CD4-positive, alpha-beta memory T cell (primary cell): ENCODE measurements at places on chromosomes 7 and 10.
A peak's percentile ranks its signal among the peaks of the same experiment; 100 is the strongest.

- DNase-seq = no peak
Observed at GRCh38 chr10:77231884-77232610, 405.6 kb downstream of the KCNMA1 start.

- no peak for DNase-seq
Observed at GRCh38 chr7:98286093-98286539, 4.6 kb downstream of the BRI3 start.

GRCh38 chr7:33399528-33400213, 270.3 kb downstream of the BBS9 start:
- no peak for DNase-seq

DNA sequence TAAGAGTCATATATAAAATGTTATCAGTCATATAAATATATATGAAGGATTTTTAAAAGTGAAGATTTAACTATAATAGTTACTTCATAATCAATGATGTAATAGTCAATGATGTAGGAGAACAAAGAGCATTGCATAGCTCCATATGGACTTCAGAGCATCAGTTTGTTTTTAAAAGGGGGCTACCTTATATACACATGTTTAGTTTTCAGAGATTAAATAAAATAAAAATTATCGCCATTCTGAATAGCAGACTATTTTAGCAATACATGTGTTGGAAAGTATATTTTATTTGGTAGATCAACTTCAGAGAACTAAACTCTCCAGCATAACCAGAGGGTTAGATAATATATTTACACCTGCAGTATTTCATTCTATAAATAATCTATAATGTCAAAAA, 29.1 kb upstream of the EPC1 start:
- no peak for DNase-seq

DNA sequence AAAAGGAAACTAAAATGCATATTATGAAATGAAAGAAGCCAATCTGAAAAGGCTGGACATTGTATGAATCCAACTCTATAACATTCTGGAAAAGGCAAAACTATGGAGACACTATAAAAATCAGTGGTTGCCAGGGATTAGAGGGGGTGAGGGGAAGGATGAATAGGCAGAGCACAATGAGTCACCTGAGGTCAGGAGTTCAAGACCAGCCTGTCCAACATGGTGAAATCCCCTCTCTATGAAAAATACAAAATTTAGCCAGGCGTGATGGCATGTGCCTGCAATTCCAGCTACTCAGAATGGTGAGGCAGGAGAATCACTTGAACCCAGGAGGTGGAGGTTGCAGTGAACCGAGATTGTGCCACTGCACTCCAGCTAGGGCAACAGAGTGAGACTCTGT, 324.8 kb upstream of the PHYHIPL start:
- no peak for DNase-seq

DNA sequence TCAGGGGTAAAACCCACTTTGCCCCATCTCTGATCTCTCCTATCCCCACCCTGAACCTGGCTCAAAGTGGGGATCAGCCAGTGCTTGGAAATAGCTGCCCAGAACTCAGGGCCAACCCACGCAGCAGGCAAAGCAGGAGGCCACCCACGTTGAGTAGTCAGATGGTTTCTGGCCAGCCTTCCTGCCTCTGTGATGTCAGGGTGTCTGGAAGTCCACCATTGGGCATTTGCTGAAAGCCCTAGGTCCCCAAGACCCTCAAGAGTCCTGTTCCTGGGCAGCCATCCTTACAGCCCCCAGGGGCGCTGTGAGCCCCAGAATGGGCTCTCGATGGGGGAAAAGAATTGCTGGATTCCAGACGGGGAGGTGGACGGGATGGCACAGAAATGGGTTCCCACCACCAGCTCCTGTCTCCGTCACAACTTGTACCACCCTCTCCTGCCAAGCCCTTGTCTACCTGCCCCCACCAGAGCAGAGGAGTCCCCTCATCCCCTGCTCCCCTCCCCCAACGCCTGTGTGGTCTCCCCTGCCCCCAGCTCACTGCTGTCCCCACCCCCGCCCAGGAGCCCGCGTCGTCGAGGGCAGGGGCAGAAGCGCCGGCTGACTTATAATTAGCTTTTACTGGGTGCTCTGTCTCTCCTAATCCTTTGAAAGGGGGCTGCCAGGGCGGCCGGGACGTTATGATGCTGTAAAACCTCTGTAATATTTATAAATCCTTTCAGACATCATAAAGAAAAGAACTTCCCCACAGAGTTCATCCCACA, 3.9 kb downstream of the MYL10 start:
- DNase-seq = no peak

GRCh38 chr10:6995341-6995740, 415.3 kb upstream of the PRKCQ start:
- DNase-seq = no peak

- DNase-seq = no peak
Observed at GRCh38 chr7:111091593-111092358, 849 bp downstream of the LRRN3 start.

DNA sequence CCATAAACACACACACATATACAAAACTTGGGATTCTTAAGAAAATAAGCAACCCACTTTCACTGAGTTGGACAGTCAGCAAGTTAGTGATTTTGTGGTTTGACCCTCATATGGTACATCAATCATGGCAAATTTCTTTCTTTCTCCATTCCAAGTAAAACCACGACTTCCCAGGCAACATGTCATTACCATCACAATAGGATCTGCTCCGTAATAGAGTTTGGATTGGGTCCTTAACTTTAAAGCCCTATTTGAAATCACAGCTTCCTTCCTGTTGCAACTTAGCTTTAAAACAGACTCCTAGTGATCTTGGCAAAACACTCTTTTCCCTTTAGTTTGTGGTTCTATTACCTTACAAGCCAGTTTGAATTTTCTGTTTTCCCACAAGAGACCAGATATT, 483.6 kb downstream of the INHBA start:
- no peak for DNase-seq

GRCh38 chr10:27297844-27298521, 57.4 kb upstream of the ACBD5 start:
- DNase-seq = no peak

- DNase-seq = no peak
Observed at GRCh38 chr7:47497367-47498096, 84.4 kb downstream of the TNS3 start.

GRCh38 chr7:50347693-50348092, 43.2 kb downstream of the IKZF1 start:
- DNase-seq = peak; percentile 59

GRCh38 chr7:1274121-1274875, 41.6 kb downstream of the UNCX start:
- no peak for DNase-seq

GRCh38 chr7:90777465-90777864, 181.3 kb downstream of the CDK14 start:
- no peak for DNase-seq

DNA sequence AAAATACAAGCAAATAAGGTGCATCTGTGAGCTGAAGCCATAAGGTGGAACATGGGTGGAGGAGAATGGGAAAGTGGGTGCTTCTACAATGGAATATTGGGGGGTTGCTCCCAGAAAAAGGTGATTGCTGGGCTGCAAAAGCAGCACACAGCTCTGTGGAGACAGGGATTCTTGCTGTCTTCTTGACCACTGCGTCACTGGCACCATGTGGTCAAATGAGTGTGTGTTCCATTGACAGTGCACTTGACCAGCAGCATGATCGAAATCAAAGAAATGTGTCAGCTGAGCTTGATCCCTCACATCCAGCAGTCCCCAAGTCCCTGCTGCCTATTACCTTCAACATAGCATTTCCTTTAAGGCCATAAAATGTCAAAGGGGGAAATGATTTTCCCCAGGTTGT, 56.2 kb downstream of the GPR26 start:
- DNase-seq = no peak

DNA sequence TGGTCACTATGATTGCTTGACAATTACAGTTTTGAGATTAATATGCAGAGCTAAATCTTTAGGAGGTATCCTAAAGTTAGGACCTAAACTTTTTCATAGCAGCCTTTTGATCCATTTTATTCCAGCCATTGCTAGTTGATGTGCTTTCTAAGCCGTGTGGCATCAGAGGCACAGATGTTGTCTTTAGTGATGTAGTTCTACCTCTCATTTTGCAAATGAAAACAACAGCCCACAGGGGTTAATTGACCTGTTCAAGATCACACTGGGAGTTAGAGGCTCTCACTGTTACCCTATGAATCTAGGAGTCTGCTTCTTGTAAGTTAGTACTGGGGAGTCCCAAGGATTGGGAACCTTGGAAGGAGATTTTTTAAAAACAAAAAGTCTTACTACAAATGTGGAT, 10.6 kb downstream of the AUTS2 start:
- DNase-seq = no peak

GRCh38 chr7:151762583-151763245, 114.2 kb downstream of the PRKAG2 start:
- DNase-seq = no peak

GRCh38 chr7:4880218-4880617, 3.3 kb downstream of the RADIL start:
- DNase-seq = no peak

GRCh38 chr7:151070574-151070960, 10.0 kb downstream of the FASTK start:
- no peak for DNase-seq

DNA sequence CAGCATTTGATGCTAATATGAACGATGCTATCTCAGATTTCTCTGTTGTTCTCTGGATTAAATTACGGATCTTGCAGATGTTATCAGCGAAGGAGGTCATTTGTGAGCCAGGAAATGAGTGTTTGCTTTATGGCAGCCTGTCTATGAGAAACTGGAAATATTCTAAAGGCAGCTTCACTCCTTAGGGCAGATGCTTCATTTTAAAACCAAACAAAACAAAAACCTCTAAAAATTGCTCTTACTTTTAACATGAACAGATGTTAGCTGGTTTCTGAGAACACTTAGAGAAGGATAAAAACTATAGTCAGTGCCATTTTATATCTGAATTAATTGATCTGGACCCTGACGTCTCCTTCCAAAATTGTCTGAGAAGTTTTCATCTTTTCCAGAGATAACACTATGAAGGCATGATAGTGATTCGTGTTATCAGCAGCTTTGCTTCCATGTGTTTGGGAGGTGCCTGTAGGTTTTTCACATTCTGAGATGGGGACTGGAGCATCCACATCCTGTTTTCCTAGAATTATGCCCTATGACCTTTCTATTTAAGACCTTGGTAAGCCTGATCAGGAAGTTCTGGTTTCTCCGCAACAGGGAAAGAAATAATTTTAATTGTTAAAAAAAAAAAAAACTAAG, 53.1 kb downstream of the CPED1 start:
- no peak for DNase-seq

DNA sequence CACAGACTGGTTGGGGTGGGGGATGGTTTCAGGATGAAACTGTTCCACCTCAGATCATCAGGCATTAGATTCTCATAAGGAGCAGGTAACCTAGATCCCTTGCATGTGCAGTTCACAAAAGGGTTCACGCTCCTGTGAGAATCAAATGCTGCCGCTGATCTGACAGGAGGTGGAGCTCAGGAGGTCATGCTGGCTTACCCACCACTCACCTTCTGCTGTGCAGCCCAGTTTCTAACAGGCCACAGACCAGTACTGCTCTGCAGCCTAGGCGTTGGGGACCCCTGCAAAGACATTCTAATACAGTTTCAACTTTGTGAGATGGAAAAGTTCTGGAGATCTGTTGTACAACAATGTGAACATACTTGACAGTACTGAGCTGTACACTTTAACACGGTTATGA, 39.9 kb downstream of the STRA8 start:
- no peak for DNase-seq

GRCh38 chr10:86299562-86299961, 67.0 kb downstream of the GRID1 start:
- no peak for DNase-seq

- DNase-seq = peak; percentile 24
Observed at GRCh38 chr7:150716939-150717338, 526 bp downstream of the GIMAP1 start.

GRCh38 chr10:33276282-33276923, 58.1 kb downstream of the NRP1 start:
- no peak for DNase-seq

GRCh38 chr10:85557077-85557476, 809.5 kb downstream of the GRID1 start:
- no peak for DNase-seq

DNA sequence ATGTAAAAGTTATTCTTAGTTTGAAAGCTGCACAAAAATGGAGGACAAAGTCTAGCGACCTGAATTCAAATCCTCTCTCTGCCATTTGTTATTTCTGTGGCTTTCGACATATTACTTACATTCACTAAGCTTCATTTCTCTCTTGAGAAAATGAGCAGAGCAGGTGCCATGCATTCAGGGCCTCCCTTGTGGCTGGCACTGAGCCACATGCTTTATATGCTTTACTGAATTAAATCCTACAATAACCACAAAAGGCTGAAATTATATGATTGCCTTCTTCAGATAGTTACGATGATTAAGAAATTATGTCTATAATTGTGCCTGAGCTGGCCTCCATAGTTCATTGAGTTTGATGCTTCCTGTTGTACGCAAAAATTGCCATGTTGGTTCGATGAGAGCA, 98.7 kb downstream of the NPSR1 start:
- no peak for DNase-seq

DNA sequence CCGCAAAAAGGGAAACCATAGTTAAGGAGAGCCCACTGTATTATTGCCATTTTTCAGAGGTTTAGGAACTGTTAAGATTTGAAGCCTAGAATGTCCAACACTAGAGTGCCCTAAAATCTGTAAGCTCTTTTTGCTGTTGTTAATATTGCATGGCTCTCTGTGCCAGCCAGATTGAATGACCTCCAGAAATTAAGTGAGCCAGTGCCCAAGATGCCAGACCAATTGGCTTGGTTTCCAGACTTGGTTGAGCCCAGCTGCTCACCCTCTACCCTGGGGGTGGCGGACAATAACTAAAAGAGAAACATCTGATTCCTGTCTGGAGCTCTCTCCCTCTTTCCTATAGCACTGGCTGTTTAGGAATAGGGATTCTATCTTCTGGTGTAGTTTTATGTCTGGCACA, 340.1 kb downstream of the PHF14 start:
- DNase-seq = no peak

- no peak for DNase-seq
Observed at GRCh38 chr7:126398851-126399529, 853.8 kb downstream of the GRM8 start.

GRCh38 chr7:132497098-132497497, 79.2 kb downstream of the PLXNA4 start:
- no peak for DNase-seq

DNA sequence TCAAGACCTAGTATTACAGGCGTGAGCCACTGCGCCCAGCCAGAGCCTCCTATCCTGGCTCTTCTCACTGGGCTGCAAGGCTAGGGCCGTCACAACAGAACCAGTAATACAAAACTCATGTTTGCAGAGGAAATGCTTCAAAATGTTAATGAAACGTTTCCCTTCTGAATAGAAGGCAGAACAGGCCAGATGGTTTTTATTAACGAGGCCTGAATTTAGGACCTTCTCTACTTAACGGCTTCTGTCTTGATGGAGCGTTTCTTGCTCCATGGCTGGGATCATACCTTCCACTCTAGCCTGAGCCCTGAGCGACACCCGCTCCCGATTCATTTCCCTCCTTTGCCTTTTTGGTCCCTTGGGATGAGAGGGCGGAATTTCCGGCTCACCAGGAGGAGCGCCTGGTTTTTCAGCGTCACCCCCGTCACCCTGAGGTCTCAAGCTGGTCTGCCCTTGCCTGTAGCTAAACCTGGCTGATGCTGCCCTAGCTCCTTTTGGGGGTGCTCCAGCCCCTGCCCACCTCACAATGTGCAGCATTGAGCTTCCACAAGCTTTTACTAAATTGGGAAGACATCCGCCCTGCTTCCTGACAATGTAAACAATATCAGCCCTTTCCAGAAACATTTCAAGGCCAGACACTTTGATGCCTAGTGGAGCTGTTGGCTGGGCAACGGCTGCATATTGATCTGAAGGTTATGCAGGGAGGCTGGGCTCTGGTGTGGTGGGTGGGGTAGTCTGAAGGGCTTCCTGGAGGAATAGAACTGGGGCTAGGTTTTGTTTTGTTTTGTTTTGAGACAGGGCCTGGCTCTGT, 5.2 kb downstream of the CLIP2 start:
- no peak for DNase-seq
